ENCODE measurements at places on chromosomes 1 and 21.

DNA sequence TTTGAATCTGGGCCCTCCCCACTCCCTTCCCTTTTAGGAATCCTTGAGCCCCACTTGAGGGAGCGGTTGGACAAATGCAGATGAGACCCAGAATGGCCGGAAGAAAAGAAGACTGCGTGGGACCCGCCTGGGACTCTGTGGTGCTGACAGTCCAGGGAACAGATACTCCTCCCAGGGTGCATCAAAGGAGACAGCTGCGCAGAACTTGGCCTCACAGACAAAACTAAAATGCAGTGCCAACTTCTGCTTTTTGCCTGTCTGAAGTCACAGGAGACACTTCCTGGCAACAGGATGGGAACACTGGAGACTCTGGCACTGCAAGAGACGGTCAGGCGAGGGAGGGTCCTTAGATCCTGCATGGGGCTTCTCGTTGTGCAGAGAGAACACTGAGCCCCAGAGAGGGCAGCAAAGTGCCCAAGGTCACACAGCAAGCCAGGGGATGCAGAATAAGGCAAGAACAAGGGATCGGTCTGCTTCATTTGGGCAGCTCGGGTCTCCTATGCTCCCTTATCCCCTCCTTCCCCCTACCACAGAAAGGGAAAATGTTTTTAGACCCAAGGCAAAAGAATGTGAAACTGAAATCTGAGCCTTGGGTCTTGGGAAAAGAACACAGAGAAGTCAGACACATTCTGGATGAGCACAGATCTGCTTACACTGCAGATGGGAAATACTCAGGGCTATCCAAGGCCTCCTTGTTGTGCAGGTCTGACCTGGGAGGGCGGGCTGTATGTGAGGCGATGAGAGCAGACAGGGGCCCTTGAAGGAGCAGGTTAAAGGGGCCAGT, 182.4 kb downstream of the TRABD2B start:
- no peak for DNase-seq

- no peak for DNase-seq
These were observed 84.9 kb upstream of the RAB4A start for GRCh38 chr1:229185963-229186362.

DNA sequence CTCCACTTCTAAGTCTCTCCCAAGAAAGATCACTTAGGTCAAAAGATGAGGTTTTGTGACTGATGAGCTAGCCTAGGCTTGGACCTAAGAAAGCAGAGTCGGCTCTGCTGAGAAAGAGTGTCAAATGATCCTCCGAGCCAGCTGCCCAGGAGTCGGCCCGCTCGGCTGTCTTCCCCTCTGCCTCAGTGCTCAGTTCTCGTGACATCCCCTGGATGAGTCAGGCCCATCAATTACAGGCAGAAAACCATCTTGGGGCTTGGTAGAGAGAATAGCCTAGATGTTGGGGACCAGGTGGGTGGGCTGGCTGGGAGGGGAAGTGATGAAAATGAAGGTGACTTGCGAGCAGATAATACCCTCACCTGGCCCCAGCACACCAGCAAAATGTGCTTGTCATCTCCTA, 60.5 kb downstream of the SLC66A1 start:
- no peak for DNase-seq

- no peak for DNase-seq
These were observed 45.8 kb downstream of the NENF start for GRCh38 chr1:212478467-212479025.

GRCh38 chr1:231318015-231318355, 19.7 kb downstream of the EXOC8 start:
- no peak for DNase-seq

DNA sequence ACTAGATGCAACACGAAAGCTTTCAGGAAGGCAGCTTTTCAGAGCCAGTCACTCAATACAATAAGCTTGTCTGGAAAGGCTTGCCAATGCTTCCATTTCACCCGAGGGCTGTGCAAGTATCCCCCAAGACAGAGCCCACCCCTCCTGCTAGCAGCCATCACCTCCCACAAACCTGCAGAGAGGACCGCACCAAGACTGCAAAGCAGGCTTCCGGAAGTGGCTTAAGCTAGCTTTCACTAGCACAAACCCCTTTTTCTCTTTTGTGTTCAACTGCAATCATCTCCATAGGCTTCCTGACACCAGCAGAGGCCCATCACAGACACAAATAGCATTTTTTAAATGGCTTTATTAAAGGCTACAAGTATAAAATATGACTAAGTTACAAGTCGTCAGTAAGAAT, 31.5 kb downstream of the C1orf198 start:
- no peak for DNase-seq

GRCh38 chr1:6588893-6589520, 9.2 kb downstream of the ZBTB48 start:
- no peak for DNase-seq

DNA sequence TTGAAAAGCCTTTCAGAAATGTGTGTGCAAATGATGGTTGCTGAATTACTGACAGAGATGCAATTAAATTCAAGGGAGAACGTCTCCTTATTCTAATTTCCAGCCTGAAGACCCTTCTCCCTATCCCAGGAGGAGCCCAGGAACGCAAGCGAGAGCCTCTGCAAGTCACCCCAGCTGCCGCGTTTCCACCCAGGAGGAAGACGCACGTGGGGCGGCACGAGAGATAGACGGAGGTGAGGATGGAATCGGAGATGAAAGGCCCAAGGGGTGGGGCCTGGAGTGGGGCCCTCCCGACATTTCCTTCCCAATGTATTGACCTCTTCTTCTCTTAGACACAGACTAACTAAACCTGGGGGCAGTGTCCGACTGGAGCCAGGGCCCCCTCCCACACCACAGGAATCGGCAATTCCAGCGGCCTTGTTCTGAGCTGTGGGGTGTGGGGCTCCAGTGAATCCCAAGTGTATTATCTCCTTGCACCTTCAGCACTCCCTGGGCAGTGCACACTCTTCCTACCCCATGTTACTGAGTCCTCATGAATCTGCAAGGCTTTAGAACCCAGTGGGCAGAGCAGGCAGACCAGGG, 322.5 kb downstream of the AJAP1 start:
- no peak for DNase-seq

GRCh38 chr1:899636-900317, 23.9 kb upstream of the SAMD11 start:
- no peak for DNase-seq

DNA sequence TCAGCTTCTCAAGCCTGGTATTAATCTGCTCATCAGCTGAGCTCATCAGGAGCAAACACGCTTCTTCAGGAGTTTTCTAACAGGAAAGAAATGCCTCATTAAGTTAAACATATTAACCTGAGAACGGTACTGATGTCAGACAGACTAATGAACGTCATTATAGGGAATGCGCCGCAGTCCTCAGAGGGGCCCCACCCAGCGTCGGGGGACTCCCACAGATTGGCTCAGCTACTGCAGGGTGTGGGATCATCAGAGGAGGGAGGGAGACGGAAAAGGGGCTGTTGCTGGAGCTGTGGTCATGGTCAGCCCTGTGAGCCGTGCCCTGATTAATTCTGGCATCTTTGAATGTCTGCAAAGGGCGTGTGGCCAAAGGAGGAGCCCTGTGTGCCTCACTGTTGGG, 348.5 kb downstream of the PTPRU start:
- DNase-seq, result no peak

GRCh38 chr1:29426701-29427279, 190.5 kb downstream of the PTPRU start:
- no peak for DNase-seq

- DNase-seq, result no peak
These were observed 15.4 kb downstream of the ALG14 start for GRCh38 chr1:95057351-95057750.

- no peak for DNase-seq
These were observed 334.7 kb upstream of the PRMT6 start for GRCh38 chr1:106721790-106722189.

DNA sequence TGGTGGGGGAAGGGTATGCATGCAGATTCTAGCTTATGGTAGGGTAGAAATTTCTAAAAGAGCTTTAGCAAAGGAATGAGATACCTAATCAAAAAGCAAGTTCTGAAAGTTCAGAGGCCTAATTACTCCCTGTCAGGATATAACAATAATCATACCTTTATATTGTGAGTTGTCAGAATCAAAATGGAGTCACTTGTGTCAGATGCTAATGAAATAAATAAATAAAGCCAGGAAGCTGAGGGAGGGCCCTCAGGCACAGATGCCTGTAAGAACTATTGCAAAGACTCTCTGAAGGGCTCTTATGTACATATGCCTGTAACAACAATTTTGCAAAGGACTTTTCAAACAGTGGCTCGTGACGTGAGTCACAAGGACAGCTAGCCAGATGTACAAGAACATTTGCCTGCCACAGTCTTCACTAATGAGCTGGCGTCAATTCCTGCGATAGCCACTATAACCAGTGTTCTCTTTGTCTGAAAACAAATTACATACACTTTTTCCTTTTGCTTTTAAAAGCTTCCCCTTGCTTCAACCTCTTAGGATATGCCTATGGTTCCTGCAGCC, 27.4 kb upstream of the DNASE2B start:
- DNase-seq, result no peak

DNA sequence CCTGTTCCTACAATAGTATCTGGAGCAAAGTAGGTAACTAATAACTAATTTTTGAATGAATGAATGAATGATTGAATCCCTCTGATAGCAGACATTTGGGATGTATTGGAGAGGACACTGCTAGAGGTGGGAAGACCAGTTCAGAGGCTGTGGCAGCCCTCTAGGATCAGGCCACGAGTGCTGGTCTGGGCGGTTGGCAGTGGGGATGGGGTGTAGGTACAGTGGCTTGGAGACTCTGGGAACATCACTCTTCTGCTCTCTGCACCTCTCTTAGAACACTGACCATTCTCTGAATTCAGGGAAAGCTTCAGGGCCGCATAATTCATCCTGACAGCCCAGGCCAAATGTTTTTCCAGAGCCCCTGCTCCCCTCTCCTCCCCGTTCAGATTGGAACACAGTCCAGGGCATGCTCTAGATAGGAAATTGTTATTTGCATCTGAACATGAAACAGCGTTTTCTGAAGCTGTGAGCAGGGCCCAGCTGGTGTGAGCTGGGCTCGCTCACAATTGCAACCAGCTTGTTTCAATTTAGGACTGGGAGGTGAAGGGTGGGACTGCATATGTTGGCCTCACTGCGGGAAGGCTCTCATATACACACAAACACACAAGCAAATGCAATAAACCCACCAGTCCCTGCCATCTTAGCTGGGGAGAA, 253.1 kb upstream of the USP24 start:
- DNase-seq, result no peak

DNA sequence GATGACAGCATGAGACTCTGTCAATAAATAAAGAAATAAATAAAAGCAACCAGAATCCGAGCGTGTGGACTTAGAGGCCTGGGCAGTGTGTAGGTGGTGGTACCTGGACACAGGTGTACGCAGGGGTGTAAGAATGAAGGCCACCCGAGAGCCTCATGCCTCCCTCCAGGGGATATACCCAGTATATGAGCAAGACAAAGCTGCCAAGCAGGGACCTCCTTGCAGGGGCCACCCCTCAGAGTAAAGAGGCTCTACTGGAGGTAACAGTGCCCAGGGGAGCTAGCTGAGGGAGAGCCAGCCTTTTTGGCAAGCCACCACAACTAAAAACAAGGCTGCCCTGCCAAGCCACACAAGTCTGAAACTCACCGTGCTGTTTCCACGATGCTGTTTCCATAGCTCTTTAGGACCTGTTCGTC, 179.2 kb upstream of the RAB4A start:
- no peak for DNase-seq

- DNase-seq, result no peak
These were observed 1.4 kb downstream of the PRAMEF18 start for GRCh38 chr1:13224480-13225060.

- DNase-seq, result no peak
These were observed 2.6 kb downstream of the HDGF start for GRCh38 chr1:156748670-156749418.

DNA sequence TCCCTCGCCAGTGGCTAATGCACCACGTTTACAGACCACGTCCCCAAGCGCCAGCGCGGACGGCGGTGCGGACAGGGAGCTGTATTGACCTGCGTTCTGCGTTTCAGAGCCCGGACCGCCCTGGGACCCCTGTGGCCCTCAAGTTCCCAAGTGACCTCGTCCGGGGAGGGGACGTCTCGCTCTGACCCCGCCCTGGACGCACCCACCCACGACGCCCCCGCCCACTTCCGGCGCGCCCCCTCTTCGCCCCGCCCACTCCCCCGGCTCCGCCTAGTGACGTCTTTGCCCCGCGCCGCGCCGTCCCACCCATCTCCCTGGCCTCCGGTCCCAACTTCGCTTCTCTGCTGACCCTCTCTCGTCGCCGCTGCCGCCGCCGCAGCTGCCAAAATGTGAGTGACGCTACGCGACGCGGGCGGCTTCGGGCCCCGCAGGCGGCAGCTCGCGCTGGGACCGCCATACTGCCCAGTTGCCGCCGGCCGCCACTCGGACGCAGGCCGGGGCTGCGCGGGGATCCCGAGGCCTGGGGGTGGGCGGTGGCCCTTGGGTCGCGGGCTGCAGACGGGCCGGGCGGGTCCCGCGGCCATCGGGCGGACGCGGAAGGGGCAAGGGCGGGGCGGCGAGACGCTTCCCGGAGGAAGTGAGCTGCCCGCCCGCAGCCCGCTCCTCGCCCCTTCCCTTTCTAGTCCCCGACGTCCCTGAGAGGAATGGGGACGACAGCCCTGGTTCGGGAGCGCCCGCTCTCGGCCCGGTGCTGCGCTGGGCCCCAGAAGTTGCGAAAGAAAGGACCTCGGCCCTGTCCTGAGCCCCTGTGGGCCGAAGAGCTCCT, at the start of gene VAMP3:
Gene VAMP3 (plus strand): TSS at position 300 of the 826 bp plus-strand sequence. CDS start 88 bp downstream, at position 388.
- peak; percentile 97 for DNase-seq

GRCh38 chr1:193069748-193070385, 10.5 kb downstream of the RO60 start:
- peak; percentile 19 for DNase-seq

GRCh38 chr1:20361805-20362381, 71.2 kb downstream of the VWA5B1 start:
- peak; percentile 93 for DNase-seq

- no peak for DNase-seq
These were observed 11.5 kb downstream of the ZNF697 start for GRCh38 chr1:119636491-119637089.

DNA sequence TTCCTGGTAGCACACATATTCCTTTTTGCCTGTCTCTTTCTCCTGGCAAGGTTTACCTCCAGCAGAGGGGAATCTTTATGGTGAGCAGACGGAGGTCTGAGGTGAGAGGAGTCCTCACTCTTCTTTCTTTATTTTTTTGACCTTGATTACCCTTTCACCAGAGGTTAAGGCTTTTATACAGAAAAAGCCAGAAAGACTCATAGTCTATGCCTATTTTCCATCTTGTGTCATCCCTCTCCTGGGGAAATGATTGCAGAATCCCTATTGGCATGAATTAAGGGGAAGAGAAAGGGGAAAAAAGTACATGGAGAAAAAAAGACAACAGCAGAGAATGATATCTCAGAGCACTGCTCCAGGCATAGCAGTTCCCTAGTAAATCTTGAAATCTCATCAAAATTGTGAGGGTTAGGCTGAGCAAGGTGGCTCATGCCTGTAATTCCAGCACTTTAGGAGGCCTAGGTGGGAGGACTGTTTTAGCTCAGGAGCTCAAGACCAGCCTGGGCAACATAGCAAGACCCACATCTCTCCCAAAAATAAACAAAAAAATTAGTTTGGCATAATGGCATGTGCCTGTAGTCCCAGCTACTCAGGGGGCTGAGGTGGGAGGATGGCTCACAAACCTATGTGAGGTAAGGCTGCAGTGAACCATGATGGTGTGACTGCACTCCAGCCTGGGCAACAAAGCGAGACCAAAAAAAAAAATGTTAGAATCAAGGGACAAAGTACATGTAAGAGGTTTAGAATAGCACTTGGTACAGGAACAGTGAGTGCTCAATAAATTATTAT, 1.2 kb upstream of the XPR1 start:
- no peak for DNase-seq

- no peak for DNase-seq
These were observed 42.2 kb downstream of the FHAD1 start for GRCh38 chr1:15289251-15289651.

All from glutamatergic neuron (in vitro differentiated cells).